ENCODE measurements at places on chromosomes 4 and X. TPM values are rescaled to one million over a fixed set of nuclear protein-coding genes. Genes with fewer than 3 reads are reported as not detected.

DNA sequence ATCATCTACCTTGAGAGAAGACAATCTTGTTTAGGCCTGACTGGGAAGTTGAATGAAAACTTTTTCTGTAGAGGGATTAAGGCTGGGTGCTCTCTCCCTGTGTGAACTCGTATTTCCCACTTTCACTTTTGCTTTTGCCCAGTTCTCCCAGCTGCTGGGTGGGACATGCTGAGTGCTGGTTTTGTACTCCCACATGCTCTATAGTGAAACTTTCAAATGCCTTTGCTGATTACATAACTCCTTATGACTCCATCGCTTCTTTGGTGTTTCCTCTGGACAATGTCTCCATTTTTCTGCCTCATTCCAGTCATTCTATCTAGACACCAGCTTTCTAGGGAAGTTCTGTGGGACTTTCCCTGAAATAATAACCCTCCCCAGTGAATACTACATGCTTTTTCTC, 100.5 kb downstream of the CLNK start:
- peak; percentile 32 for DNase-seq
- H3K36me3 ChIP-seq, result no peaks in the 10 kb centered on the region
- H3K4me1 ChIP-seq, result no peaks in the 10 kb centered on the region
- peak overlapping the region; percentile 77 for H3K27ac ChIP-seq
- H3K27me3 ChIP-seq, result no peaks in the 10 kb centered on the region

- H3K27ac ChIP-seq, result no peak overlapping the region
- no peak overlapping the region for H3K4me3 ChIP-seq
- H3K27me3 ChIP-seq, result no peaks in the 10 kb centered on the region
- no peaks in the 10 kb centered on the region for H3K36me3 ChIP-seq
Observed at GRCh38 chr4:42050516-42051249, 60.4 kb downstream of the SLC30A9 start.

DNA sequence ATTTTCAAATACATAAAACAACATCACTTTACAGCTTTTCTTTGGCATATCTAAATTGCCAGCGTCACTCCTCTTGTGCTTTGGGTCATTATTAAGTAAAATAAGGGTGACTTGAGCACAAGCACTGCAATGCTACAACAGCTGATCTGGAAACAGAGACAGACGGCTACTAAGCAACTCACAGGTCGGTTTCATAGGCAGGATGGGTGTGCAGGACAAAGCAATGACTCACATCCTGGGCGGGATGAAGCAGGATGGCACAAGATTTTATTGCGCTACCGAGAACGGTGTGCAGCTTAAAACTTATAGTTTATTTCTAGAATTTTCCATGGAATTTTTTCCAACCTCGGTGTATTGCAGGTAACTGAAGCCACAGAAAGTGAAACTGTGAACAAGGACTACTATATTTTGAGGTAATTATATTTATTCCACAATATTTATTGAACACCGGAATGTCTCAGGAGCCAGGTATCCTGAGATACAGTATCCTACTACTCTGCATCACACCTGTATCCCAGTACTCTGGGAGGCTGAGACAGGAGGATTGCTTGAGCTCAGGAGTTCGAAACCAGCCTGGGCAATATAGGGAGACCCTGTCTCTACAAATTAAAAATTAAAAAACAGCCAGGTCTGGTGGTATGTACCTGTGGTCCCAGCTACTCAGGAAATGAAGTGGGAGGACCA, 215.5 kb downstream of the APBB2 start:
- no peaks in the 10 kb centered on the region for H3K27me3 ChIP-seq
- no peaks in the 10 kb centered on the region for H3K36me3 ChIP-seq
- H3K4me1 ChIP-seq, result peaks cover 11% of the 10 kb centered on the region

Gene AREG
- 230 TPM for total RNA-seq

DNA sequence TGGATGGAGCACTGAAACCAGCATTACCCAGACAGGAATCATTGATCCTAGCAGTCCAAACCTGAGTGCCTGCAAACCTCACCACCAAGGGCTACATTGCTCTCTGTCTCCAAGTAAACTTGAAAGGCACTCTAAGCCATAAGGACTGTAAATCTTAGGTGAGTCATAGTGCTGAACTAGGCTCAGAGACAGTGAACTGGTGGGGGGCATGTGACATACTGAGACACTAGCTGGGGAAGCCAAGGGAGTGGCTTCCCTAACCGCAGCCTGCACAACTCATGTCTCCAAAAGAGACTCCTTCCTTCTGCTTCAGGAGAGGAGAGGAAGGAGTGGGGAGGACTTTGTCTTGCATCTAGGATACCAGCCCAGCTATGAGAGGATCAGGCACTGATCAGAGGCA, 235.5 kb upstream of the ACTRT1 start:
- H3K27me3 ChIP-seq, result no peaks in the 10 kb centered on the region
- H3K4me3 ChIP-seq, result no peak overlapping the region
- no peak for DNase-seq
- no peaks in the 10 kb centered on the region for H3K4me1 ChIP-seq
- no peak overlapping the region for H3K27ac ChIP-seq

DNA sequence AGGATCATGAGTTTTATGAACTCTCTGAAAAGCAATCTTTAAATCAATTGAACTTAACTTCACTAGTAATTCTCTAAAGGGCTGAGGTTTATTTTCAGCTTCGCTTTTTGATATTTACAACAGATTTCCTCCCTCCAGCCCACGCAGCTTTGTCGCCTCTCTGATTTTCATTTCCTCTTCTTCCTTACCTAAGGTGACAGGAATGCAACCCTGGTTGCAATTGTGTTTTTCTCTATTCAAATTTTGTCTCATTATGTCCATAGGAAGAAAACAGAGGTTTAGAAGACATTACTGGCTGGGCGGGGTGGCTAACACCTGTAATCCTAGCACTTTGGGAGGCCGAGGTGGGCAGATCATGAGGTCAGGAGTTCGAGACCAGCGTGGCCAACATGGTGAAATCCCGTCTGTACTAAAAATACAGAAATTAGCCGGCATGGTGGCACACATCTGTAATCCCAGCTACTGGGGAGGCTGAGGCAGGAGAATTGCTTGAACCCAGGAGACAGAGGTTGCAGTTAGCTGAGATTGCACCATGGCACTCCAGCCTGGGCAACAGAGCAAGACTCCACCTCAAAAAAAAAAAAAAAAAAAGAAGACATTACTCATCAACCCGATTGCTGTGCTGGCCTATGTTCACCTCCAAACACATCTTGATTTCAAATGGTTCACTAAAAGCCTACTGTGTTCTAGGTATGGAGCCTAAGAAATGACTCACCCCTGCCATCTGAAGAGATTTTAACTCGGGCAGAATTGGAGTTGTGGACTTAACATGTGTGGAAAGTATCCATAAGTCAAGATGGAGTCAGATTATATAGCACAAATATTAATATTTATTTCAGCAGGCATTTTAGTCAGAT, 36.8 kb downstream of the VSIG4 start:
- DNase-seq, result no peak
- H3K27ac ChIP-seq, result no peak overlapping the region
- no peaks in the 10 kb centered on the region for H3K4me1 ChIP-seq

- H3K27me3 ChIP-seq, result no peaks in the 10 kb centered on the region
- H3K4me3 ChIP-seq, result no peak overlapping the region
- no peak for DNase-seq
- peaks cover 22% of the 10 kb centered on the region for H3K4me1 ChIP-seq
Observed at GRCh38 chr4:1045193-1045594, 33.8 kb downstream of the FGFRL1 start.
